ENCODE measurements at places on chromosomes 11 and 22. TPM values are rescaled to one million over a fixed set of nuclear protein-coding genes. Genes with fewer than 3 reads are reported as not detected.
A peak's percentile ranks its signal among the peaks of the same experiment; 100 is the strongest.

Gene C11orf97
- total RNA-seq: not detected

Gene ST14
- 10.8 TPM for total RNA-seq

Gene LARGE2
- total RNA-seq: not detected

Gene USP28
- total RNA-seq: 10.7 TPM

Gene REXO2
- 64.9 TPM for total RNA-seq

Gene DNAL4
- total RNA-seq: 17.7 TPM

Gene TSPAN32
- 4.4 TPM for total RNA-seq

Gene EFEMP2
- 85.5 TPM for total RNA-seq

Gene IL18
- 29.0 TPM for total RNA-seq

- no peak for DNase-seq
Measured at GRCh38 chr11:57144531-57145320, 37.0 kb upstream of the LRRC55 start.

DNA sequence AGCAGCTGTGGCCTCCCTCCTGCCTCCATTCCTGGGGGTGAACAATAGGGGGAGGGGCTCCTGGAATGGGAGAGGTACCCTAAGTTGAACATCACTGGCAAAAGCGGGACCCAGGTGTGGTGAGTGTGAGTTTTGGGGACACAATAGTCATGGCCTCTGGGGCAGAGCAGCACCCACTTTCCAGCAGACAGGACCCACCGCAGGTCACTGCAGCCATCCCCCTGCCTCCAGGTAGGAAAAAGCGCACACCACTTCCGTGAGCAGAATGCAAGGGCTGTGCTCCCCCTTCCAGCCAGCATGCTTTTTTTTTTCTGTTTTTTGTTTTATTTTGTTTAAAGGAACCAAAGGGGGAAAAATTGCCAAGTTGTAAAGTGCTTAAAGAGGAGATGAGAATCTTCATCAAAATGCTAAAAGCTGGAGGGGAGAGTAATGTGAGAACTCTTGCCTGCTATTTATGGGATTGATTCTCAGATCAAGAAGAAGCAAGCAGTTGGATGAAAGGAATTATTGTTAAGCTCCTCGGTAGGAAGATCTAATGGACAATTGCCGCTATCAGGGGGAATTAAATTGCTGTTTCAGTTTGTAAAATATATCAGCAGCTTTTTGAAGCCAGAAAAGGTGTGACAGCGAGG lies 152.9 kb downstream of the FEZ1 start:
- no peak for DNase-seq

DNA sequence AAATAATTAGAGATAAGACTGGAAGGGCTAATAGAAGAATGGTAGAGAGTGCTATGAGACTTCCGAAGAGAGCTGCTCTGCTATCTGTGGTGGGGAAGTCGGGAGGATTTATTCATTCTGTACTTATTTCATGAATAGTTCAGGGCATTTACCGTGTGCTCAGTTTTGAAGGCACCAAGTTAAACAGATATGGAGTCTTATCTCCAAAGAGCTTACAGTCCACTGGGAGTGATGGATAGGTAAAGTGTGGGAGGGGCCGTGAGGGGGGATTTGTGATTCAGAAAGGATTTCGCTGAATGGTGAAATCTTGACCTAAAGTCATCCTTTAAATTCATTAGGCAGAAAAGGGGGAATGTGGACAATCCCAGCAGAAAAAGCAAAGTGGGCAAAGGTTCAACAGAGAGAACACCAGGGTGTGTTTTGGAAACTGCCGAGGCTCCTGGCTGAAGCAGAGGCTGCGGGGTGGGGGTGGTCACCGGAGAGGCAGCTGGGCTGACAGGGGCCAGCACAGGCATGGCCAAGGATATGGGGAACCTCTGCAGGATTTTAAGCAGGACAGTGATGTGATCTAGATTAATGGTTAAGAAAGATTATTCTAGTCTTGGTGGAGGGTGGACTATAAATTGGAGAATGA lies 91.2 kb downstream of the UBASH3B start:
- DNase-seq: no peak

DNA sequence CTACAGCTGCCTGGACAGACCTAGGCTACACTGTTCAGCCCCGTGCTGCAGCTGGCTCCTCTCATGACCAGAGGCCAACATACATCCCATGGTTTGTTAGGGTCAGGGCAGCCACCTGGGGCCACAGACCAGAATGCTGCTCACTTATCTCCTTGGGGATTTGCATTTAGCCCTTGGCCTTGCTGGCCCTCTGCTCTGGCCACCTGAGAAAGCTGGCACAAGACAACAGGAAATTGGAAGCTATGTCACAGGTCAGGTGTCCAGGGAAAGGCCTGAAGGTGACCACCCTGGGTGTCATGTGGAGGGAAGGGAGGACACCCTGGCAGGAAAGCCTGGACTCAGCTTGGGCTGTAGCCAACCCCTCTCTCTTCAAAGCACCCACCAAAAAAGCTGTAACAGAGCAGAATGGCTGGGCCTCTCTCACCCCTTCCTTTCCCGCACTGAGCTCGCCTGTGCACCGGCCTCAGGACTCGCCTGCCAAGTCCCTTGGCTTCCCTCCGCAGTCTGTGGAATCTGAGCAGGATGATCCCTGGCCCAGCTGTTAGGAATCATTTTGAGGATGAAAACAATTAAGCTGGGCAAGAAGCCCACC lies 86.3 kb downstream of the SNX19 start:
- DNase-seq: peak; percentile 57

GRCh38 chr11:35127619-35128018 lies 11.4 kb upstream of the CD44 start:
- DNase-seq: no peak

- no peak for DNase-seq
Measured at GRCh38 chr11:86246293-86246675, 1.7 kb downstream of the EED start.

DNA sequence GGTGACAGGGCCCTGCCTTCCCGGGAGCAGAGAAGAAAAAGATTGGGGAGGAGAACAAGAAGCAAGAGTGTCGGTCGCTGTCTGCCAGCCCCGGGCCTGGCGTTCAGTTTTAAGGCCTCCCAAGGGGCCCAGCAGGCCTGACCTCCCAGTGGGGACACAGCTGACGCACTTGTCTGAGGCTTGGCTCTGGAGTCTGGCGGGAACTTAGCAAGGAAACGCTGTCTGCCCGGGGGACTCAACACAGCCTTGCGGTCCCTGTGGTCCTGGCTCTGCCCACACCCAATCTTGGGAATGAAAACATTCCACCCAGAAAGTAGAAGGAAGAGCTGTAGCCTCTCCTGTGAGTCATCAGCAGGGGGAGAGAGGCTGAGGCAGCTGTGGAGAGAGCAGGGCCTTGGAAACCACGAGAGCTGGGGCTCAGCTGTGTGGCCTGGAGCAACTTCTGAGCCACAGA lies 54.4 kb downstream of the TRAF6 start:
- peak; percentile 45 for DNase-seq

GRCh38 chr11:31141789-31142188 lies 227.8 kb downstream of the DCDC1 start:
- no peak for DNase-seq

- DNase-seq: no peak
Measured at GRCh38 chr11:107157146-107157808, 139.0 kb upstream of the GUCY1A2 start.

DNA sequence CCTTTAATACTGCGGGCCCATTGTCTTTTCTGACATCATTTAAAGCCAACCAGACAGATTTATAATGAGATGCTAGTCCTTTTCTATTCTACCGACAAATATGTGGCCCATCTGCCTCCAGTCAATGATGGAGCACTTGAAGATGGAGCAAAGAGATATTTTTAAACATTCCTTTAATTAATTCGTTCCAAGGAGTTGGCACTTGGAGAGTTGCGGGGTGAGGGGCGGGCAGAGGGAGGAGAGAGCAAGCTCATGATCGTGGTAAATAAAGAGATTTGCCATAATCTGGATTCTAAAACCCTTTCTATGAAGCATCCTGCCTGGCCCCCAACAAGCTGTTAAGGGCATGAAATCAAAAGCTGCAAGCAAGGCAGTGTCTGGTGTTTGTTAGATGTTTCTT lies 5.0 kb downstream of the SLC1A2 start:
- DNase-seq: no peak

DNA sequence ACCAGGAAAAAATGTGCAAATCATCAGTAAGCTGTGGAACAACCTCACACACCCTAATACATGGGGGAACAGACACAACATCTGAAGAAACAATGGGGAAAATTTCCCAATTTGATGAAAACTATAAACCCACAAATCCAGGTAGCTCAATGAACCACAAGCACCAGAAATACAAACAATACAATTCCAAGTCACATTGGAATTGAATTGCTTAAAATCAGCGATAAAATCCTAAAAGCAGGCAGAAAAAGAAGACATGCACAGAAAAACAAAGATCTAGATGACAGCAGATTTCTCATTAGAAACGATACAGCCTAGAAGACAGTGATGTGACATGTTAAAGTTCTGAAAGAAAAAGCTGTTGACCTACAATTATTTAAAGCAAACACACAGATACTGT lies 32.0 kb downstream of the DGCR2 start:
- no peak for DNase-seq

GRCh38 chr22:25964961-25965730 lies 204.1 kb upstream of the SEZ6L start:
- no peak for DNase-seq

DNA sequence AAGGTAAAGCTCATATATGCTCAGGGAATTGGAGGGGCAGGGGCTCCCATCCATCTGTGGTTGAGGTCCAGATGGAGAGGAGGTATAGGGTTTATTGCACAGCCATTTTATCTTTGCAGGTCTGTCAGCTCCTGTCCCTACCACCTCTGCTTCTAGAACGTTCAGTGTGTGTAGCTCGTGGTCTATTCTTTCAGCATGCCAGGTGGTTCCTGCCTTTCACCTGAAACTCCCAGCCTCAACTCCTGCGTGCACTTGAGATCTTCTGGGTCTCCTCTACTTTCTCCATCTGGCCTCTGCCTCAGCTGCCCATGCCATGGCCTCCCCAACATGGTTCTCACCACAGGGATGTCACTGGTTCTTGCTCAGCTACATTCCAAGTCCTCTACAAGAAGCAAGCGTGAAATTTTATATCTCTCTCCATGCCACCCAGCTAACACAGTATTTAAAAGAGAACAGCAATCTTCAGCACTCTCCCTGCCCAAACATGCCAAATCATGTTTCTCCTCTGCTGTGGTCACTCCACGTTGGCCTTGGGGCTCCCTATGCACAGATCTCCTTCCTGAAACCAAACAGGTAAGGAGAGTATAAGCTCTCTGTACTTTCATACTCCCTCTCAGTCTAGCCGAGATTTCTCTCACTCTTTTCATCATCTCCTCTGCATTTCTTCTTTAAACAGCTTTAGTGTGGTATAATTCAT lies 157.8 kb upstream of the TRPC6 start:
- no peak for DNase-seq

GRCh38 chr22:50674130-50674500 lies 1.5 kb downstream of the SHANK3 start:
- DNase-seq: no peak

DNA sequence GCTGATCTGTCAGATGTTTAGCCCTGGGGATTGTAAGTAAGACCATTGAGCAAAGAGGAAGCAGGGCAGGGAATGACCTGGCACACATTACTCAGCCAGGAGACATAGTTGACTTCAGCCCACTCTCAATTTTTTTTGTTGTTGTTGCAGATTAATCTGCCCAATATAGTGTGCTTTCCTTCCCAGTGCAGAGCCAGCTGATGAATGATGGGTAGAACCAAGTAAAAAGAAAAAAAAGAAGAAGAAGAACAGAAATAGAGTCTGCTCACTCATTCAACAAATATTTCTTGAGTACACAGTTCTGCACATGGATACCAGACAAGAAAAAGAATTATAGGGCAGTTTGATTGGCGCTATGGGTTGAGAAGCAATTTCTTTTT lies 292.7 kb downstream of the ETS1 start:
- no peak for DNase-seq

- no peak for DNase-seq
Measured at GRCh38 chr11:36155124-36155561, 134.1 kb downstream of the COMMD9 start.

DNA sequence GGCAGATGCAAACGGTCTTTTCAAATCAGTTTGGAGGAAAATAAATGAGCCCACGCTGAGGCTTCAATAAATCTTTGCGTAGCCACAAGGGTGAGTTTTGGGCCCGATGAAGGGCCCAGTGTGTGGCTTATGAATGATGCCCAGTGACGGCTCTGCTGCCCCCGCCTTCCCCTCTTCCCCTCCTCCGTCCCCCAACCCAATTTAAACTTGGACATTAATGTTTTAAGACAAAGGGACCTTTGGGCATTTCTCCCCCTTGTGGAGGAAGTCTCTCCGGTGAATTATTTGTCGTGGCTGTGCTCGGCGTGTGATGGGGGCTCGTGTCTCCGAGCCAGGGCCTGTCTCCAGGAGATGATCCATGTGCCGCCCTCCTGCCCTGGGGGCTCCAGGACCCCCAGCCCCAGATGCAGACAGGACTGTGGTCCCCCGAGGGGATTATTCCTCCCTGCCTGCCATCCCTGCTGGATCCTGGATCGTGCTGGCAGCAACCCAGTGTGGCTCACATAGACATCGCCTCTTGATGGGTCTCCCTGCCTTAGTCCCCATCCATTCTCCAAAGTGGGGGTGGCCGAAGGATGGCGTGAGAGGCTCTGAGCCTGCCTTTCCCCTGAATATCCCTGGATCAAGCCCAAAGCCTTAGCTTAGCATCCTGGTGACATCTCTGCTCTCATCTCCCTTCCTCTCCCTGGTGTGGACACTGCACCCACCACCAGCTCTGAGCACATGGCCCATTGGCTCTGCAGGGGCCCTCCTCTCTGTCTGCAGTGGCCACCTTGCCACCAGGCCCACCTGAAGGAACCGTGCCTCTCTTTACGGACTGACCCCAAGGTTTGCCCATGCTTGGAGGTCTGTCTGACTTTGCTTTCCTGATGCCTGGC lies 56.4 kb downstream of the SMIM38 start:
- DNase-seq: no peak

DNA sequence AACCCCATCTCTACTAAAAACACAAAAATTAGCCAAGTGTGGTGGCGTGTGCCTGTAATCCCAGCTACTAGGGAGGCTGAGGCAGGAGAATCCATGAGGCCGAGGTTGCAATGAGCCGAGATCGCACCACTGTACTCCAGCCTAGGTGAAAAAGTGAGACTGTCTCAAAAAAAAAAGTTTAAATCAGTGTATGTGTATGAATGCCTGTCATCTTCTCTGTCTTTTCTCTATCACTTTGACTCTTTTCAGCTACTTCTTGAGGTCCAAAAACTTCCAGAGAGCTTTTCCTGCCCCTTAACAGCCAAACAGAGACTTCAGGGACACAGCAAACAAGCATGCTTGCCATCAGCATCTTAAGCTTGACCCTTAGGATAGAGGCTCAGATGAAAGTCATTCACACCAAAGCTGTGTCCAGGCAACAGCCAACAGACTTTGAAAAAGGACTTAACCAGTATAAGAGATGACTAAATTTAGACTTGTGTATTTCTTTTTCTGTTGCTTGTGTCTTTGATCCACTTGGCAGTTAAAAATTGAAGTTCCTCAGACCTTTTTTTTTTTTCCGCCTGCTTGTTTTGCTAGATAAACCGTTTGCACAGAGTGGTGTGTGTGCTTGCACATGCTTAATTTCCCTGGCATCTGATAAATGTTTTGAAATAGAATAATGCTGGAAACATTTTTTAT lies 151.9 kb downstream of the DBX1 start:
- no peak for DNase-seq

GRCh38 chr11:69220561-69221051 lies 64.9 kb downstream of the SMIM38 start:
- no peak for DNase-seq

Measured in tibial nerve (tissue), 4 donors.